ENCODE measurements at places on chromosomes 7 and 10.

DNA sequence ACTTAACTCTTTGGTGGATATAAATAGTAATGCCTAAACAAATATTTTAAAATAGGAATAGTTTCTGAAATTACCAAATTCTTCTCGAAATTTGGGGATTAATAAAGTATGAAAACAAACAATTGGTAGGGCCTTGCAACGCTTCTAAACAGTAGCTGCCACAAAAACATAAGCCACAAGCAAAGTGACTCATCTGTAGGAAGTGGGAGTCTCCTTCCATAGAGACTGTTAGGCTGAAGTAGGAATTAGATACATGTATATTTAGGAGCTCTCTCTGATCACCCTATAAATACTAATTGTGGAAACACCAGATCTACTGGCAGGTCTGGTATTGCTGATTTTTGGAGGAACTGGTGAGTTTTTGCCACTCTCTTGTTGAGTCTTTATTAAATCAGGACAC, 5.7 kb upstream of the LMOD2 start:
- DNase-seq, result no peak

GRCh38 chr10:121217331-121217730, 366.2 kb downstream of the WDR11 start:
- DNase-seq, result no peak

DNA sequence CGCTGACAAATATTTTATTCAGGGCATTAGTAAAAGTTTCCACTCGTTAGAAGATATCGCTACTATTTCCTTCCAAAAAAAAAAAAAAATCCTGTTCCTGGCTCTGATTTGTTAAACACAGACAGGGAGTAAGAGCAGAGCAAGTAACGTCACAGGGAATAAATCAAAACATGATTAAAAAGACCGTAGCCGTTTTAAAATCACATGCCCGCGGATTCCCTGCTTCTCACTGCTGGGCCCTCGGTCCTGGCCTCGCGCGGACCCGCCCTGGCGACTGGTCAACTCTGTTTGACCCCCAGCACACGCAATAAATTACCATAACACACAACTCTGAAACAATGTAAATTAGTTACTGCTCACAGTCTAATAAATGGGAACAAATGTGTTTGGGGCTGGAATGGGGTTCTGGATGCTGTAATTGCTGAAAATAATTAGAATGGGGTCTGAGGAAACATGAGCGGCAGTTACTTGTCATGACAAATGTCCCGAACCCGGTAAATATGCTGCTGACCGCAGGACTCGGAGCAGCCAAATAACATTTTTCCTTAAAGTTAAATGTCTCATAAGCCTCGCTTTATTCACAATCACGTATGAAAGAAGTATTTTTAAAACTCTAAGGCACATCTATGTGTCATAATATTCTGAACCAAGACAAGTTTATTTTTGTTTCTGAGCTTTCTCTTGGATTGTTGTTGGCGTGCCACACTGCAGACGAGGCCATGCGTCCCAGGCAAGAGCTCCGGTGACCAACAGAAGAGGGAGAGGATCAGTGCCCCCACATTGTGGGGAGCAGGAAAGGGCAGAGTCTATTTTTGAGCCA, 17.9 kb downstream of the EBF3 start:
- no peak for DNase-seq

DNA sequence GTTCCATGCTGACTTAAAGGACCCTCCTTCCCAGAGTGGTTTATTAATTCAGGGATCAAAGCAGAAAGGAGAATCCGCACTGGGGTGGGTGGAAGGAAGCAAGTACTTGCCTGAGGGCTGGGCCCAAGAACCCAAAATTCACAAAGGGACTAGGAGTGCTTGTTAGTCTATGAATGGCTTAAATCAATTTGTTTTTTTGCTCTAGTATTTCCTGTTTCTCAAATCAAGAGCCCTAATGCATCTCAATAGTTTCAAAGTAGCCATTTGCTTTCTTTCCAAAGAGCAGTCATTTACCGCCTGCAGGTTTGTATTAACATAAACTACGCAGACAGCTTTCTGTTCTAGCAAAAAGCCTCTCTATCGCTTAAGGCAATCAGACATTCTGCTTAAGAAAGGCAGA, 44.2 kb upstream of the SLC35G1 start:
- no peak for DNase-seq

DNA sequence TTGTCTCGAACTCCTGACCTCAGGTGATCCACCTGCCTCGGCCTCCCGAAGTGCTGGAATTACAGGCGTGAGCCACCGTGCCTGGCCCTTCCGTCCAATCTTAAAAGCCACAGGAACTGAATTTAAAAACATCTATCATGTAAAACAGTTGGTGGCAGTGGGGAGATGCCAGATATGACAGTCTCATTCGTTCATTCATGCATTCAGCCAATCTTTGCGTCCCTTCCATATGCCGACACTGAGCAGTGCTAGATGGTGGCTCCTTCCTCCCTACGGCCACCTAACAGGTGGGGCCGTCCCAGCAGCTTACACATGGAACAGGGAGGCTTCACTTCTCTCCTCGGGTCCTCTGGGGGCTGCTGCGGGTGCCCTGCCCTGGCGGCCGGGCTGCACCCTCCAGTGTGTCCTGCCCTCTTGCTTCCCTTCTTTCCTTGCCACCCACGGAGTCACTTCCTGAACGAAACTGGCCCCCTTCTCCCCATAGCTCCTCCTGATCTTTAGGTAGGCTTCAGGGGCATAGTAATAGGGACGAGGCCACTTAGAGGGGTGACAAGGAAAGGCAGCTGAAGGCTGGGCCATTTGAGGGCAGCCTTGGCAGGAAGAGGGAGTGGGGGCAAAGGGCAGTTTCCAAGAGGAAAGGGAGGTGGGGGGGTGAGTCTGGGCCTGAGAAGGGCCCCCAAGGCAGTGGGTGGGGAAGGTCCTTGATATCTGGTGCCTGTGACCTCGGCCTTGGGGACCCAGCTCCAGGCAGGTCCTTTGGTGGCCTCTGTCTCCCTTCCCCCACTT, 53.8 kb downstream of the PROSER2 start:
- no peak for DNase-seq

Measured in cortex of kidney (tissue), 1 donor.